ENCODE measurements at places on chromosomes 2 and 18.

GRCh38 chr2:41720331-41721251 is 327.2 kb upstream of the PKDCC start:
- no peak for DNase-seq

DNA sequence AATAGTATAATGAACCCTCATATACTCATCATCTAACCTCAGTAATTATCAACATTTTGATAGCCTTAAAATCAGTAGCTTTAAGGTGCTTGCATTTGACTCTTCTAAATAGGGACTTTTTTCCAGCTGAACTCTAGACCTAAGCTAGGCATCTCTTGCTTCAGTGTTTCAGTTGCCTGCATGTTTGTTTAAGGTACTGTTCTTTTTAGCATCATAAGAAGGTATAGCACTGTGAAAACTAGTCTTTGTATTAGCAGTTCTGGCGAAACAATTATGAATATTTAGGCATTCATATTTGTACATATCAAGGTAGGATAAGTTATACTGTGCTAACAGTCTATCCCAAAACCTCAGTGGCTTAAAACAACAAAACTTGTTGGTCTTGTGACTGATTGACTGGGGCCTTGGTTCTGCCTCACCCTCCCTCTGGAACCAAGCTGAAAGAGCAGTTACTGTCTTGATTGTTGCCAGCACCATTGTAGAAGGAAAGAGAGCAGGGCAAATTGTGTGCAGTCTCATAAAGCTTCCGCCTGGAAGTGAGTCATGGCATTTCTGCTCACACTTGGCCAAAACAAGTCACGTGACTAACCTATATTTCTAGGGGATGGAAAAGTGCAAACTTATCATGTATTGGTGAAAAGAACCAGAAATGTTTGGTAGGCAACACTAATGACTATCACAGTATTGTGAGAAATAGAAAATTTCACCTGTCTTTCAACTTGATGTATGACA is 24.3 kb downstream of the GALNT1 start:
- DNase-seq = no peak

- no peak for DNase-seq
These were observed at the start of gene CYP1B1 for GRCh38 chr2:38075507-38076151. TSS of gene CYP1B1 (minus strand) at chr2:38076151. CDS start at chr2:38075388, 763 bp downstream.

DNA sequence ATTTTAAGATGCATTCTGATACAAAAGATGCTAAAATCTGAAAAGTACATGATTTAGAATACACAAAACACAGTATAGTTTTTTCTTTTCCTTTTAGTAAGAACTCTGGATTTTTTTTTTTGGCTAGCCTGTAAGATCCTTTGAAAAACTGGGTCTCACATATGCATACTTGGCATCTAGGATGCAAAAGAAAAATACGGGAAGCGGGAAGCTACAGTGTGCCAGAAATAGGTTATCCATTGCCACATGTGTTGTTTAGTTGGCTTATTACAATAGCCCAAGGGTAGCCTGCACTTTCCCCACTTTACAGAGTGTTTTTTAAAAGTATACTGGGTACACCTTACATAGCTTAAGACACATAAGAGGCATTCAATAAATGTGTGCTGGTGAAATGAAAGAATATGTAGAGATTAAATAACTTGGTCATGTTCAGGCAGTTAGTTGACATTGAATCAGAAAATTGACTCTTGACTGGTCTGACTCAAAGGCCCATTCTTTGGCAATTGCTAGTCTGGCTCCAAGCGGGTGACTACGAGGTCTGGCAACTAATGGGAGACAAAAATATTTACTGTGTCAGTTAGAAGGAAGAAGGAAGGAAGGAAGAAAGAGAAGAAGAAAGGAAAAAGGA is 286.8 kb upstream of the TRIB2 start:
- no peak for DNase-seq

DNA sequence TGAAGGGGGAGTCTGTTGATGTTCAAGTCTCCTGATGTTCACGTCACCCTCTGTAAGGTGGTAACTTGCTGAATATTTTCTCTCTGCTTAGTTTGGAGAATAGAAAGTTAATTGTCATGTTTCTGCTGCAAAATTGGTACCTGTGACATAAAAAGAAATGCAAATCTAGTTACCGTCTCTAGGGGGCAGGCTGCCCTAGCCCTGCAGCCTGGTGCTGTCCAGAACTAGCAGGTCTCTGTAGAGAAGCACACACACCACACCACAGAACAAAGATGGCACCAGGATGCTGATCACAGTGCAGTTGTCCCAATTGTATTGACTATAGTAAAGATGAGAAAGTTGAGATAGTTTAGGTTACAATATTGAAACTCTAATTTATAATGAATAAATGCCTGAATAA is 47.0 kb downstream of the SLC9A4 start:
- DNase-seq = no peak

- DNase-seq = no peak
These were observed 839.9 kb downstream of the BCL11A start for GRCh38 chr2:59713577-59713976.

- DNase-seq = no peak
These were observed 197.1 kb downstream of the CCDC85A start for GRCh38 chr2:56380861-56381260.

- DNase-seq = no peak
These were observed 129.5 kb downstream of the NDUFA10 start for GRCh38 chr2:239895669-239896068.

DNA sequence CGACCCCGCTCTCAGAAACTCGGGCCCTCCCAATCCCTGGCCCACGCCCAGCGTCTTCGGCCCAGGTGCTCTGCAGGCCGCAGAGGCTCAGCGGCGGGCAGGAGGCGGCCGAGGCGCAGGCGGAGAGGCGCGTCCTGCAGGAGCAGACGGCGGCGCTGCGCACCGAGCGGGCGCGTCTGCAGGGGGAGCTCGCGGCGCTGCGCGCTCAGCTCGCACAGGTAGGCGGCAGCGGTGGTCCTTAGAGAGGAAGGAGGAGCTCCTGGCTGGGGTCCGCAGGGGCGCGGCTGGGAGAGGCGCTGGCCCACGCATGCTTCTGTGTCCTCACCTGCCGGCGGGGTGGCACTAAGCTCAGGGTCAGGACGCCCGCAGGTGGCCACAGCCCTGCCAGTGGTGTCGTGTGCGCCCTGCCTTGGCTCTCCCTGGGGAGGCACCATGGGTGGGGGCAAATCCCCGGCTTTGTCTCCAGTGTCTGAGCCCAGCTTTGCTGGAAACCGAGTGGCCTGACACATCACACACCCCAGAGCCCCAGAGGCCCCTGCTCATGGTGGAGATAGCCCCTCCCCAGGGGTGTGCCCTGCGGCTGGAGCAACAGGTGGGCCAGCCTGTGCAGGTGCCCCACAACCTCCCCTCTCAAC is 14.9 kb upstream of the SNED1 start:
- peak; percentile 32 for DNase-seq

- no peak for DNase-seq
These were observed 39.8 kb downstream of the GREB1 start for GRCh38 chr2:11573418-11574175.

DNA sequence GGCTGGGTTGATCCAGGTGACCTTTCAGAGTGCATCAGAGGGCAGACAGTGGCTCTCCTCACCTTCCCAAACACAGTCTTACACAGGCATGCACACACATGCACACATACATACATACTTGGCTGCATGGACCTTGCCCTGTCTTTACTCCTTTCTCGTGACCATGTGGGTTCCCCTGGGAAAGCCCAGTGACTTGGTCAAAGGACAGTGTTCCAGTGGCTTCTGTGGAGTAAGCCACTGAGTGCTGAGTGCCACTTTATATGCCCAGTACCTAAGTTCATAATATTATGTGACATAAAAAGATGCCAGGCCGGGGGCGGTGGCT is 249.4 kb downstream of the MYCN start:
- no peak for DNase-seq

GRCh38 chr18:41849632-41850031 is 105.4 kb upstream of the PIK3C3 start:
- no peak for DNase-seq

DNA sequence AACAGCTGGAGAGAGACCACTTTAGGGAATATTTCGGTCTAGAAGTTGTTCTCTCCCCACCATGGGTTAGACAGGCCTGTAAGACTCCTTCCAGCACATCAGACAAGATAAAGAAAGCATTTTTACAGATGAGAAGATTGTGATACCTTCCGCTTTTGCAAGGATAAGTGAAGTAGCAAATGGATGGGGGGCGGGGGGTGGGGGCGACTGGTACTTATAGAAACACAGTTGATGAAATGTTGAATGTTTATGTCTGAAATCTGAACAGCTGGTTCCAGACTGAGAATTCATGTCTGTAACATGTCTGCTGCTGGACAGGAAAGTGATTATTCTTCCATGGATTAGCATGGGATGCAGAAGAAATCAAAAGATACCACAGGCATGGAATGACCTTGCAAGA is 90.5 kb upstream of the FN1 start:
- no peak for DNase-seq

GRCh38 chr2:236764716-236765115 is 195.1 kb downstream of the ACKR3 start:
- no peak for DNase-seq

DNA sequence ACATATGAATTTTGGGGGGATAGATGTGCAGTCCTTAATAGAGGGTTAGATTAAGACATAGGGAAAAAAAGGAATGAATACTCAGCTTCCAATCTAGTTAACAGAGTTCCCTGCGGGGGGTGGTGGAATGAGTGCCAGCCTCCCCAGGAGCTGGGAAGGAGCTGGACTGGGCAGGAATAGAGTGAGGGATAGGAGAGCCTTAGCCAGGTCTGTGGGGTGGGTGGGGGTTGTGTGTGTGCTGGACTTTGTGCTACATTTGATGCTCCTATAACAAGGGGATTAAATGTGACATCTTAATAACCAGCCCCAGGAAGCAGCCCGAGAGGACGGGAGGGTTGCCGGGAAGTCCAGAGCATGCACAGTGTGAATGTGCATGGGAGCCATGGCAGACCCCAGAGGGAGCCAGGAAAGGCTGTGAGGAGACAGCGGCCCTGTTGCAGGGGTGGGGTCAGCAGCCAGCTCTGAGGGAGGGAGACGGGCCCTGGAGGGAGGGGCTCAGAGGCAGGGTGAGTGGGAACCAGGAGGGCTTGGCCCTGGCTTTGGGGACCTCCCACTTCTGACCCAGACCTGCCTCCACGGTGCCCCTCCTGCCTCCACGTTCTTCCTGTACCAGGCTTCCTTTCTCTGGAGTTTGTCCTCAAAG is 3.6 kb upstream of the MBP start:
- DNase-seq = no peak

GRCh38 chr2:96891591-96892333 is 21.9 kb upstream of the SEMA4C start:
- DNase-seq = no peak

DNA sequence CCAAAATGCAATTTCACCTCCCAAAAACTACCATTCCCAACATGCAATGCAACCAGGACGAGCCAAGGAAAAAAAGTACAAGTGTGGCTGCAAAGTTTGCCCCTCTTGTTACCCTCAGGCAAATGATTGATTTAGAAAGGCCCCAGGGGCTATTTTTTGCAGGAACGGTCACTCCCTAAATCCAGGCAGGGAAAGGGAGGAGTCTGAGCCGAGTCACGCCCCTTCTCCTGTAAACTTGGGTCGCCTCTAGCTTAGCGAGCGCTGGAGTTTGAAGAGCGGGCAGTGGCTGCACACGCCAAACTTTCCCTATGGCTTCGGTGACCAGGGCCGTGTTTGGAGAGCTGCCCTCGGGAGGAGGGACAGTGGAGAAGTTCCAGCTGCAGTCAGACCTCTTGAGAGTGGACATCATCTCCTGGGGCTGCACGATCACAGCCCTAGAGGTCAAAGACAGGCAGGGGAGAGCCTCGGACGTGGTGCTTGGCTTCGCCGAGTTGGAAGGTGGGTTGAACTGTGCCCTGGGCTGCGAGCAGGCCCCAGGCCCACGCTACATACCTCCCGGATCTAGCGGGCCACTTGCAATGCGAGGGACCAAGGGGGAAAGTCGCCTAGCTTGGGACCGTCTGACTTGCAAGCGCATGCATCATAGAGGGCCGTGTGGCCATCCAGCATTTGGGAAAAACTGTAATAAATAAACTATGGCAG is at the start of gene GALM:
TSS of gene GALM (plus strand) at position 261 of the 702 bp plus-strand sequence. CDS start at position 309, 48 bp downstream.
- no peak for DNase-seq

GRCh38 chr2:159758239-159758638 is 39.8 kb downstream of the CD302 start:
- DNase-seq = no peak

- DNase-seq = no peak
These were observed 138.0 kb downstream of the ZFP36L2 start for GRCh38 chr2:43088143-43089073.

DNA sequence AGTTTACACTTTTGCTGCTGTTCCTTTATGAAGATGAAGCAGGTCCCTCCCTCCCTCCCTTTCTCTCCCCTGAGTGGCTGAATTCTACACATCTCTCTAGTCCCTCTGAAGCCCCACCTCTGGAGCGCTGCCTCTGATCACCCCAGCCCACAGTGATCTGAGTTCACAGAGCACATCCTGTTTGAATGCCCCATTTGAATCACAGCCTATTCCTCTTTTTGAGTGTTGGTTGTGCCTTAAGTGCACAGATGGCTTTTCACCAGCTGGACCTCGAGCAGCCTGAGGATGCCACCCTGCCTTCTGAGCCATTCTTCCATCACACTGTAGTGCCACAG is 87.1 kb downstream of the ITGB1BP1 start:
- DNase-seq = no peak

DNA sequence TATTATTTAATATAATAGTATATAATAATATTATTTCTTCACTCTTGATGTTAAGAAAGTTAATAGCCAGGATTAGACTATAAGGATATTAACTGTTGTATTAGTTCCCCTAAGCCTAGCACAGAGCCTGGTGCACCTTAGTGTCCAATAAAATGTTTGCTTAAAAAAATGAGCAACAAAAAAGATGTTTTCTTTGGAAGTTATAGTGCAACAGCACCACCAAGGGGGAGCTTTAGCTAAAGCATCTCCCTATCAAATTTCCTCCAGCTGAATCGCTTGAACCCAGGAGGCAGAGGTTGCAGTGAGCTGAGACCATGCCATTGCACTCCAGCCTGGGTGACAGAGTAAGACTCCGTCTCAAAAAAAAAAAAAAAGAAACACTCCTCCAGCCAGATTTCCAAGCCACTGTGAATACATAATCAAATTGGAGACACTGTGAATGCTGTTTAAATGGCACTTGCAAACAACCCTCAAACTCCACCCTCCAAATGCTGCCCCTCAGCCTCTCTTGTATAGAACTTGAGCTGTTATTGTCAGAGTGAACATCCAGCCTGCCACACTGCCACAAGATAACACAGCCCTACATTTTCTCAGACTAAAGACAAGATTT is 221.9 kb downstream of the DYM start:
- no peak for DNase-seq

GRCh38 chr2:105868060-105868459 is 123.3 kb downstream of the NCK2 start:
- DNase-seq = no peak

DNA sequence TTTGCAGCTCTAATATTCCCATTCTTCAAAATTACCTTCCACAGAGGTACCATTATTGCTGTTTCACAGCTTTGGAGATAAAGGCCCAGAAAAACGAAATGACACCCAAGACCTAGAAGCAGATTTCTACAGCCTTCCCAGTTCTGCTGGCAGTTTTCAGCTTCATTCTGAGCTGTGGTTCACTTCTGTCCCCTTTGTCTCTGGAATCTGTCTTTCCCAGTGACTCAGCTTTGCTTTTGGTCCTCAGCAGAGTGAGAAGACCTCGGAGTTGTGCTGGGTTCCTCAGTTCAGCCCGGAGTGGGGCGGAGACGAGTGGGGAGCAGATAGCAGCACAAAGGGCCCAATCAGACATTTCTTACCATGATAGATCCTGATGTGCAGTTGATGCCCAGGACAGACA is 180.7 kb upstream of the CXCR4 start:
- DNase-seq = no peak
